A549 treated with RU486 at 1 μM for 4 hours (cell line): ENCODE measurements at places on chromosomes 2 and 18. TPM values are rescaled to one million over a fixed set of nuclear protein-coding genes. Genes with fewer than 3 reads are reported as not detected.

Gene VWC2L
- not detected in 5 replicates for total RNA-seq

Gene ING5
- total RNA-seq: 20.4 to 24.2 TPM (median 23.6 TPM) in 5 replicates

Gene IGFBP5
- total RNA-seq: 0.14 to 0.32 TPM (median 0.29 TPM) in 5 replicates

Gene TMEM37
- total RNA-seq: 1.5 to 2.7 TPM (median 2.2 TPM) in 5 replicates

Gene USP40
- 20.3 to 24.5 TPM (median 22.4 TPM) in 5 replicates for total RNA-seq

Gene PROC
- 2.3 to 4.3 TPM (median 3.6 TPM) in 5 replicates for total RNA-seq

Gene FNDC4
- total RNA-seq: 2.1 to 5.5 TPM (median 4.2 TPM) in 5 replicates

Gene EPHA4
- total RNA-seq: 0.32 to 1.4 TPM (median 0.82 TPM) in 5 replicates

Gene CNTNAP5
- not detected in 5 replicates for total RNA-seq

Gene DYTN
- total RNA-seq: not detected in 5 replicates

Gene SOX11
- total RNA-seq: not detected in 5 replicates

Gene AFF3
- total RNA-seq: 0.07 to 0.22 TPM in 2 of 5 replicates, not detected in the others

Gene UPP2
- total RNA-seq: not detected in 5 replicates

Gene ASAP2
- 24.6 to 41.0 TPM (median 37.0 TPM) in 5 replicates for total RNA-seq

Gene GNAL
- total RNA-seq: 4.0 to 6.8 TPM (median 6.2 TPM) in 5 replicates

Gene CNGA3
- 0.02 to 0.06 TPM in 2 of 5 replicates, not detected in the others for total RNA-seq

Gene OR6B3
- not detected in 5 replicates for total RNA-seq

Gene CCBE1
- total RNA-seq: 9.2 to 13.7 TPM (median 9.7 TPM) in 5 replicates

Gene NPAS2
- 63.7 to 114 TPM (median 102 TPM) in 5 replicates for total RNA-seq

Gene OTX1
- 2.8 to 4.6 TPM (median 3.8 TPM) in 5 replicates for total RNA-seq

Gene HJURP
- 76.2 to 89.5 TPM (median 80.6 TPM) in 5 replicates for total RNA-seq

Gene CRYGD
- total RNA-seq: not detected in 5 replicates

Gene RFX8
- total RNA-seq: not detected in 5 replicates

Gene MGAT4A
- total RNA-seq: 0.85 to 1.6 TPM (median 1.4 TPM) in 5 replicates

Gene KCNG2
- total RNA-seq: not detected in 5 replicates

Gene SRD5A2
- 0.02 TPM in 2 of 5 replicates, not detected in the others for total RNA-seq

Gene CHRND
- total RNA-seq: not detected in 5 replicates

Gene ELOA2
- not detected in 5 replicates for total RNA-seq

Gene CLEC4F
- not detected in 5 replicates for total RNA-seq

Gene MYOM1
- total RNA-seq: 0.07 to 0.25 TPM (median 0.08 TPM) in 5 replicates

Gene ACTR1B
- total RNA-seq: 29.9 to 44.8 TPM (median 41.3 TPM) in 5 replicates

Gene FMNL2
- 16.3 to 32.0 TPM (median 30.6 TPM) in 5 replicates for total RNA-seq

Gene TBR1
- total RNA-seq: 0.09 to 0.14 TPM in 2 of 5 replicates, not detected in the others

Gene RNF125
- 0.23 to 0.59 TPM (median 0.26 TPM) in 5 replicates for total RNA-seq

Gene CERKL
- 0.17 to 0.32 TPM (median 0.24 TPM) in 5 replicates for total RNA-seq

Gene RUFY4
- not detected in 5 replicates for total RNA-seq

Gene M1AP
- total RNA-seq: not detected in 5 replicates

Gene CEP192
- total RNA-seq: 6.4 to 10.2 TPM (median 9.1 TPM) in 5 replicates

Gene COL4A4
- 1.0 to 2.3 TPM (median 1.3 TPM) in 5 replicates for total RNA-seq

Gene ASB18
- not detected in 5 replicates for total RNA-seq

Gene CGREF1
- total RNA-seq: 7.3 to 9.3 TPM (median 8.3 TPM) in 5 replicates

Gene SIX2
- total RNA-seq: 0.08 to 0.36 TPM (median 0.19 TPM) in 5 replicates

Gene GRHL1
- total RNA-seq: 0.73 to 2.7 TPM (median 1.2 TPM) in 5 replicates

Gene KYNU
- 270 to 353 TPM (median 281 TPM) in 5 replicates for total RNA-seq

Gene CD28
- total RNA-seq: not detected in 5 replicates
